ENCODE measurements at places on chromosomes 2 and 18. TPM values are rescaled to one million over a fixed set of nuclear protein-coding genes. Genes with fewer than 3 reads are reported as not detected.

COBLL1 gene
- total RNA-seq: 15.8 TPM

TRIB2 gene
- total RNA-seq: 31.4 TPM

AFF3 gene
- 0.37 TPM for total RNA-seq

C2orf72 gene
- 0.75 TPM for total RNA-seq

SERPINB11 gene
- total RNA-seq: not detected

SERPINB4 gene
- total RNA-seq: not detected

ARHGAP15 gene
- 0.15 TPM for total RNA-seq

LBX2 gene
- 0.97 TPM for total RNA-seq

HOXD13 gene
- 3.1 TPM for total RNA-seq

AAK1 gene
- 19.8 TPM for total RNA-seq

- DNase-seq: peak; percentile 29
Observed at GRCh38 chr2:1628893-1629292, 115.4 kb downstream of the PXDN start.

DNA sequence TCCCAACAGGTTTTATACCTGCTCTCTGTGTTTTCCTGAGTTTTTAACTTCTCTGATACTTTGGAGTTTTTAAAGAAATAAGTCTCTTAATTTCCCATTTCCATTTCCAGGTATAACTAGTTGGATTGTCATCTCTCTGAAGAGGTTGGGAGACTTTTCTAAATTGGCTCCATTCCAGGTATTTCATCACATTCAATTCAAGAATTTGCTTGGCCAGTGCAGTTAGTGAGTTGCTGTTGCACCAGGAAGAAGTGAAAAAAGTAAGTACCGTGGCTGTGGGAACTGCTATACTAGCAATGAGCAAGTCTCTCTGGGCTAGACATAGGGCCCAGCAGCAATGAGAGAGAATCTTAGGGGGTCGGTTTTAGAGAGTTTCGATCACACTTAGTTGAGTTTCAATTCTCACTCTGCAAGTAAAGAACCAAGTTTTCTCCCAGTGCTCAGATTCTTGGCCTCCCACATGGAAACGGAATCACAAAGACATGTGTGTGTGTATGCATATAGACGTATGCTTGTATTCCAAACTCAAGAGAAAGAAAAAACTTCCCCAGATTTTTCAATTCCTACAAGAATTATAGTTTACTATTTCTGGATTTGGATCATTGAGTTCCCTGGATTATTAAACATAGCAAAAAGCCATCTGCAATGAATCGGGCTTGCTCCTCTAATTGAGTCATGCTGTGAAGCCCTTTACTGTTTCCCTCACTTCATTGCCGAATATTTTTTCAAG lies 894.4 kb downstream of the BCL11A start:
- no peak for DNase-seq

- DNase-seq: no peak
Observed at GRCh38 chr2:129605646-129606045, 373.8 kb upstream of the RAB6C start.

DNA sequence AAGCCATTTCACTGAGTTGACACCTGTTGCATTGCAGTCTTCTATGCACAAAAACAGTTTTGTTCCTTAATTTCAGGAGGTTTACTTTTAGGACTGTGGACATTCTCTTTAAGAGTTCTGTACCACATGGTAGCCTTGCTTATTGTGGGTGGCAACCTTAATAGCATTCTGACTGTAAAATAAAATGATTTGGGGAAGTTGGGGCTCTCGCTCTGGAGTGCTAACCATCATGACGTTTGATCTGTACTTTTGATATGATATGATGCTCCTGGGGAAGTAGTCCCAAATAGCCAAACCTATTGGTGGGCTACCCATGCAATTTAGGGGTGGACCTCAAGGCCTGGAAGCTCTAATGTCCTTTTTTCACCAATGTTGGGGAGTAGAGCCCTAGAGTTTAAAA lies 3.4 kb downstream of the CTLA4 start:
- DNase-seq: no peak

DNA sequence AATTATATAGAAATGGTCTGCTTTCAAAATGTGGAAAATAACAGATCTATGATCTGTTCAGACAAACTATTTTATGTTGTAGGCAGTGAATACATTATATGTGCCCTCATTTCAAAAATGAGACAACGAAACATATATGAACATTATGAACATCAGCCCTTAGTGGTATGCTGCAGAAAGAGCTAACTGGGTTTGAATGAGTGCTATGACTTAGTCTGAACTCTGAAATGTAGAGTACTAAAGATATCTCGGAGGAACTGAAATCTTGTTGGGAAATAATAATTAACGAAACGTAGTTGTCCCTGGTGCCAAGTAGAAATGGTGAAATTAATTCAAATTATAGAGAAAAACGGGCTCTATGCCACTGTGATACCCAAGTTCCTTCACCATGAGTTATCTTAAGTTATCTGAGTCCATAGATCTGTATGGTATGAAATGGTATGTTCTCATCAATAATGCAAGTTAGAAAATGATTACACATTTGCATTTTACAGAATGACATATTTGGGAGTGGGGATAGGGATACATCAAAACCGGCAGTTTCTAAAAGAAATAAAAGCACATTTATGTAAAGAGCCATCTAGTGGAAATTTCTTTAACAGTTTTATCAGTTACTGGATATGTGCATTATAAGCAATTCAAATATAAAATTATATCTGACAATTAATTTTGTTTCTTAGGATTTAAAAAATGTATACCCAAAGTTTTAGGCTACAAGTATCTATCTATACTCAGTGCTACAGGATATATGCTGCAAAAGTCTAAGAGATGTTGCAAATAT lies 26.7 kb downstream of the STARD6 start:
- no peak for DNase-seq

DNA sequence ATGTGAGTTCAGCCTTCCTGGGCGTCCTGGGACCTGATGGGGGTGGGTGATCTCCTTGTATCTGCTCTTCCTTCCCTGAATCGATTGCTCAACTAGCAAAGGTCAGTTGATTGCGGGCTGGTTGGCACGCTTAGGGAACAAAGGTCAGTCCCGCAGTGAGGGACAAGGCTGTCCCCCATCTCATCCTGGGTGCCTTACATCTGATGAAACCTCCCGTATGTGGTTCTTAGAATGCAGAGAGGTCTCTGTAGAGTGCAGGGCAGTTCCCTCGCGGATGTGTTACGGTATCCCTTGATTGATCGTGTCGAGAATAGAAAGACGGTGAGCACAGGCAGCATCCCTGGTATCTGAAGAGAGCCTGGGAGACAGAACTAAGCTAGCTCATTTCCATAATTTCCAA lies 56.4 kb upstream of the RBM44 start:
- no peak for DNase-seq

GRCh38 chr18:48785091-48785614 lies 165.6 kb downstream of the SMAD7 start:
- no peak for DNase-seq

- DNase-seq: no peak
Observed at GRCh38 chr18:77255426-77256105, 5.9 kb downstream of the GALR1 start.

- peak; percentile 52 for DNase-seq
Observed at GRCh38 chr2:43576981-43577892, 18.6 kb downstream of the THADA start.

DNA sequence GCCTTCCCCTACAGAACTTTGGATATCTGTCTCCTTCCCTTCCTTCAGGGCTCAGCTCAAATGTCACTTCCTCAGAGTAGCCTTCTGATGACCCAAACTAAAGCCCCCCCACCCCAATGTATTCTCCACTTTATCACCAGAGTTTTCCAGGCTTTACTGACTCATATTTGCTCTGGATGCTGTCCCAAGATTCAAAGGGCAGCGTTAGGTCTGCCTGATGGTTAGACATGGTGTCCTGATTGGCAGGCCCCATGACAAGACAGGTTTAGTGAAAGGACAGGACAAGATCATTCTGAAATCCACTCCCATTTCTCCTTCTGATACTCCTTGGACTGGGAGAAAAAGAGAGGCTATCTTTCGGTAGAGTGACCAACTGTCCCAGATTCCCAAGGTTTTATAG lies 22.6 kb upstream of the RPIA start:
- no peak for DNase-seq

DNA sequence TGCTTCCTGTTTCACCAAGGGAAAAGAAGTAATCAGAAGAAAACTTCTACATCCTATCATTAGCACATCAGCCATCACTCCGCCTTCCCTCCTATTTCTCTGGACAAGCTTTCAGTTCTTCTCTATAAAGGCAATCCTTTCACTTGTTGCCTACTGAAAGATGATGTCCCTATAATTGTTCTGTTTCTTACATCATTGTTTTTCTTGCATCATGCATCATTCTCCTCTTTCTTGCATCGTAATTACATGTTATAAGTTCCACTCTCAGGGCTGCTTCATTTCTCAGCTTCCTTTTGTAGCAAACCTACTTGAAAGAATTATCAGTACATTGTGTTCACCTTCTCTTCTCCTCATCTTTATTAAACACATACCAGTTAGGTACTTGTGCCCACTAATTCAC lies 7.2 kb downstream of the SLC30A6 start:
- DNase-seq: no peak

GRCh38 chr2:10566018-10566417 lies 117.9 kb upstream of the ODC1 start:
- no peak for DNase-seq

DNA sequence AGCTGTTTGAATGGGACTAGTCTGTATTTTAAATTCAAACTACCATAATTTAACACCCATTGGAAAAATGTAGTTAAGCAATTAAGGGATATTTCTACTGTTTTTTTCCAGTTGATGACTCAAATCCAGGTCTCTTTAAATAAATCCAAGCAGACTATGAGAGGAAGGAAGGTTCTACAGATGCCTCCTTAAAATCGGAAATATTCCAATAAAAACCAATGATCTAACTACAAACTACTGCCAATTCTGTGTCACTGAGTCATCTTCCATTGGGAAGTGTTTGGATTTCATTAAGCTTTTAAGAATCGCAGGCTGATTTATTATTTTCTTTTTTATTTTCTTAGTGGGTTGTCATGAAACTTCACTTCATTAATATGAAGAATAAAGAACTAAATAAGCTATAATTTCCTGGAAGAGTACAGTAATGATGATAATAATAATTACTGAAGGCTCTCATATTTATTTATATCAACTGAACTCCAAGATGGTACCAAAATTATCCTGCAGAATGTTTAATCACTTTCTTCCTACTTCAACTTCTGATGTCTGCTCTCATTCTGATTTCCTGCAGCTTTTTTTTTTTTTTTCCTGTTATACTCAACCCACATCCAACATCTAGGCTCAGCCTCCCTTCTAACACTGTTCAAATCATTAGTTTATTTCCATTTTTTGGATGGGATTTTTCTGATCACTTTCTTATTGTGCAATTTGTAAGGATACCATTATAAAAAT lies 166.3 kb upstream of the FN1 start:
- no peak for DNase-seq

GRCh38 chr18:3179430-3180089 lies 40.2 kb downstream of the MYOM1 start:
- no peak for DNase-seq

DNA sequence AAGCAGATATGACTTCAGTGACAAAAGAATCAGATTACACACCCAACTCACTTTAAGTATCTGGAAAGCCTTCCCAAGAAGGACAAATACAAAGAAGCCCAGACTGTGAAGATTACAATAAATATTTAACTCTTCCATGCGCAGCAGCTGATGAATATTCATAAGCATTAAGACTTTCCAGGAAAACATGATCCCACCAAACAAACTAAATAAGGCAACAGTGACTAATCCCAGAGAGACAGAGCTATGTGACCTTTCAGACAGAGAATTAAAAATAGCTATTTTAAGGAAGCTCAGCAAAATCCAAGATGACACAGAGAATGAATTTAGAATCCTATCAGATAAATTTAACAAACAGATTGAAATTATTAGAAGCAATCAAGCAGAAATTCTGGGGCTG lies 108.2 kb upstream of the UBE2E3 start:
- DNase-seq: no peak

DNA sequence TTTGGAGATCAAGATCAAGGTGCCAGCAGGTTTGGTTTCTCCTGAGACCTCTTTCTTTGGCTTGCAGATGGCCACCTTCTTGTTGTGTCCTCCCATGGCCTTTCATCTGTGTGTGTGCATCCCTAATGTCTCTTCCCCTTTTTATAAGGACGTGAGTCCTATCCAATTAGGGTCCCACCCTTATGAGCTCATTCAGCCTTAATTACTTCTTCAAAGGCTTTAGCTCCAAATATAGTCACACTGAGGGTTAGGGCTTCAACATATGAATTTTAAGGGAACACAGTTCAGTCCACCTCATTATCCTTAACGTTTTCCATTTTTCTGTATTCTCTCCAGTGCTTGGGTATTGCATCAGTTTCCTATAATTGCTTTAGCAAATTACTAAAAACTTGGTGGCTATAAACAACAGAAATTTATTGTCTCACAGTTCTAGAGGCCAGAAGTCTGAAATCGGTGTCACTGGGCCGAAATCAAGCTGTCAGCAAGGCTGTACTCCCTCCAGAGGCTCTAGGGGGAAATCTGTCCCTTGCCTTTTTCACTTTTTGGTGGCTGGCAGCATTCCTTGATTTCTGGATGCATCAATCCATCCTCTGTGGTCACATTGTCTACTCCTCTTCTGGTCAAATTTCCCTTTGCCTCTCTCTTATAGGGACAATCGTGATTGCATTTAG lies 34.1 kb downstream of the CDC42EP3 start:
- no peak for DNase-seq

DNA sequence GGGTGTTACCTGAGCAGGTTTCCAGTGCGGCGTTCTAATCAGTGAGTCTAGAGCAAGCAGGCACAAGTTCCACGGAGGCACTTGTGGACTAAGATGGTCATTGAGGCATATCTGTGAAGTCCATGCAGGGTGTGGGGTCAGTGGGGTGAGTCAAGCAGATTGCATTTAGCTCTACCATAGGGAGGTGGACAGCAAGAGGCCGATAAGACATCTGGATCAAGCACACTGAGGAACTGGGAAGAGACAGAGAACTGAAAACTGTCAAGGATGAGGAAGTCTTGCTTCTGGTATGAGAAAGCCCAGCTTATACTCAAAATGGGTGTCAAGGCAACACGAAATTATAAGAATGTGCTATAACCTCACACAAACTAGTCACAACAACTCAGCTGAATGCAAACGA lies 61.2 kb upstream of the SLC39A10 start:
- DNase-seq: no peak

DNA sequence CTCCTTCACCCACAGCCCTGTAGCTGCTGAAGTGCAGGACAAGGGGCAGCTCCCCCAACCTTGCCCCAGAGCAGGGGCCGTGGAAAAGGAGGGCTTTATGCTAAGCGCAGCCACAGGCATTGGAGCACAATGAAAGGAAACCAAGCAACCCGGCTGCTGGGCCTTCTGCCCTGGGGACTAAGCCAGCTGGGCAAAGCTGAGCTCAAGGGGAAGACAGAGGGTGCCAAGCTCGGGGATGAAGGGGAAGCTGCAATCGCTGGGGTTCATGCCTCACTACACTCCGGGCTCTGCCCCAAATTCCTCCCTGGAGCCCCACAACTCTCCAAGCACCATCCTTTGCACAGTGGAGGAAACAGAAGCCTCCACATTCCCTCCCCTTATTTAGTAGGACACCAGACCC lies 12.4 kb downstream of the SFXN5 start:
- no peak for DNase-seq
